ENCODE measurements at places on chromosomes 12 and 14. TPM values are rescaled to one million over a fixed set of nuclear protein-coding genes. Genes with fewer than 3 reads are reported as not detected.

- no peaks in the 10 kb centered on the region for H3K27me3 ChIP-seq
- no peak overlapping the region for H3K27ac ChIP-seq
- no peak overlapping the region for H3K4me3 ChIP-seq
- no peaks in the 10 kb centered on the region for H3K4me1 ChIP-seq
- H3K36me3 ChIP-seq: no peaks in the 10 kb centered on the region
Measured at GRCh38 chr12:89880690-89881350, 172.2 kb upstream of the ATP2B1 start.

DNA sequence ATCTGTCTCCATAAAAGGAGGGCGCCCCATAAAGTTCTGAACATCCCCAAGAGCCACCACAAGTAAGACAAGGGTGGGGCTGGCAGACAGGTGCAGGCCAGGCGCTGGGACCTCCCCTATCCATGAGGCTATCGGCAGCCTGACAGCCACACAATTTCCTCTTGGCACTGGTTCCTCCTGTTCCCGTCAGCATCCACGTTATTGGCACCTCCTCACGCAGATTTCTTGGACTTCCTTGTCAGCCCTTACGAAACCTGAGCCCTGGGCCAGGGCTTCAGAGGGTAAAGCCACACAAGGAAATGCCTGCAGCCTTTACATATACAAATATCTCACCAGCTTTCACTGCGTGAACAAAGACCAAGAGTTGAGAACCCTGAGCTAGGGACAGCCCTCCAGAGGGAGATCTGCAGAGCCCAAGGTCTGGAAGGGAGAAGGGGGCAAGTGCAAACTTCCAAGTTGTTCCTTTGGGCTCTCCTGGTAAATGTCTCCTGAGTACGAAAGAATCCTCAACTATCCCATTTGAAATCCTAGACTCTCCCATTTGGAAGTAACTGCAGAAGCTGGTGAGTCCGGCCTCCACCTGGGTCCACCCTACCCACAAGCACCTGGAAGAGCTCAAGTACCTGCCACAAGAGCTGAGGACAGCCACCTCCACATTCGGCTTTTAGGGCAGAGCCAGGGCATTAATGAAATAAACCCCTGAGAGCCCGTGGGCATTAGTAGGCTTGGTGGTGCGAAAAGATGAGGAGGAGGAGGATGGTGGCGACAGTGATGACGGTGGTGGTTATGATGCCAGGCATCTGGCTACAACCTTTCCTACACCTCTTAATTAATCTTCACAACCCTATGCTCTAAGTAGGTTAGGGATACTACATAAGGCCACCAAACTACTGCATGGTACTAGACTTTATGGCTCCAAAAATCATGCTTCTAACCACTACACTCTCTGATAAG lies 5.5 kb upstream of the TC2N start:
- H3K4me3 ChIP-seq: no peak overlapping the region
- H3K4me1 ChIP-seq: no peaks in the 10 kb centered on the region
- no peaks in the 10 kb centered on the region for H3K36me3 ChIP-seq
- H3K27me3 ChIP-seq: no peaks in the 10 kb centered on the region
- H3K27ac ChIP-seq: no peak overlapping the region
- DNase-seq: no peak

Gene ITGB7
- 0.25 TPM for polyA plus RNA-seq

Gene KLRG1
- polyA plus RNA-seq: 12.8 TPM

Gene NUAK1
- 6.7 TPM for polyA plus RNA-seq
